ENCODE measurements at places on chromosomes 4 and X.

- no peak for DNase-seq
These were observed 540.9 kb downstream of the GBA3 start for GRCh38 chr4:23233596-23233995.

GRCh38 chr4:99979872-99980271 lies 29.8 kb upstream of the H2AZ1 start:
- DNase-seq: no peak

DNA sequence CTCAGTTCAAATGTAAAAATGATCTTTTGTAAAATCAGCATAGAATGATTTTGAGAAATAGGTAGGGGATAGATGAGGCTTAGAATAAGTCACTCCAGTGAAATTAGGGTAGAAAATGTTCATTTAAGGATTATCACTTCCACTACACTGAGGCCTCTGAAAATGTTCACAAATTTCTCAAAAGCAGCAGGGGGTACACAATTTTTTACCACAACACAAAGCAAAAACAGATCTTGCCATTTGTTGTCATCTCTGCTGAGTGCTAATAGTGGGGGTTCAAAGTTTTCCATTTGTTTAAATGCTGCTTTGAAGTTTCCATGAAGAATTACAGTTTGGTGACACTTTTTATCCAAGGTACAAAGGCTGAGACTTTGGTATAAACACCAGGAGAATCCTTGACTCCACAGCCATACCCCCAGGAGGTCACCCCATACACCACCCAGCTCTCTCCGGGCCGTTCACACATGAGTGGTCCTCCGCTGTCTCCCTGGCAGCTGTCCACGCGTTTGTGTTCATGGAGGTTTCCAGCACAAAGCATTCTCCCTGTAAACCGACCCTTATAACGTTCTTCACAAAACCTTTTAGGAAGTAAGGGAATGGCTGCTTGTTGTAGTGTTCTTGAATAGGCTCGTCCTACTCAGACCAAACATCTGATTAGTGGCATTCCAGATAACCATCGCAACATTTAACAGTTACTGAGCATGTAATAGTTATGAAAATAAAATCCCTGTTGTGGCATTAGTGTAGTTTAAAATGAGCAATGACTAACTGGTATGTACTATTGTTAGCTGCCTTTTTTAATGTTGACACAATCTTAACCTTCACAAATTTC lies 71.0 kb downstream of the PRSS12 start:
- DNase-seq: no peak

DNA sequence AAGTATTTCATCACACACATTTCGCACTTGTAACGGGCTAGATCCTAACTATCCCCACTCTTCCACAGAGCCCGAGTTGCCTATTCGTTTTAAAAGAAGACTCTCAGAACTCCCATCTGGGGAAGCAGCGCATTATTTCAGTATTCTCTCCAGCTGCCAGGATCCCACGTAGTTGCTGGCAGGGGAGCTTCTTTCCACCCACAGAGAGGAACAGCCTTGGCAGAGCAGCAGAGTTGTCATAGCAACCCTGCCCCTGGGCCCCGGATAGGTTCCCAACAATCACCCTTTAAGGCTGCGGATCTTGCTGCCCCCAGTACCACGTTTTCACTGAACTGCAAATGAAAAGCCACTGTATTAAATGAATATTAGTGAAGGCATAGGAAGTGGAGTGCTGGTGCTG lies 106.7 kb downstream of the GPM6A start:
- no peak for DNase-seq

GRCh38 chr4:185811509-185812364 lies at the start of gene SORBS2:
Gene SORBS2 (minus strand): TSS chr4:185812194. CDS start chr4:185690571, 121,623 bp downstream.
- no peak for DNase-seq

DNA sequence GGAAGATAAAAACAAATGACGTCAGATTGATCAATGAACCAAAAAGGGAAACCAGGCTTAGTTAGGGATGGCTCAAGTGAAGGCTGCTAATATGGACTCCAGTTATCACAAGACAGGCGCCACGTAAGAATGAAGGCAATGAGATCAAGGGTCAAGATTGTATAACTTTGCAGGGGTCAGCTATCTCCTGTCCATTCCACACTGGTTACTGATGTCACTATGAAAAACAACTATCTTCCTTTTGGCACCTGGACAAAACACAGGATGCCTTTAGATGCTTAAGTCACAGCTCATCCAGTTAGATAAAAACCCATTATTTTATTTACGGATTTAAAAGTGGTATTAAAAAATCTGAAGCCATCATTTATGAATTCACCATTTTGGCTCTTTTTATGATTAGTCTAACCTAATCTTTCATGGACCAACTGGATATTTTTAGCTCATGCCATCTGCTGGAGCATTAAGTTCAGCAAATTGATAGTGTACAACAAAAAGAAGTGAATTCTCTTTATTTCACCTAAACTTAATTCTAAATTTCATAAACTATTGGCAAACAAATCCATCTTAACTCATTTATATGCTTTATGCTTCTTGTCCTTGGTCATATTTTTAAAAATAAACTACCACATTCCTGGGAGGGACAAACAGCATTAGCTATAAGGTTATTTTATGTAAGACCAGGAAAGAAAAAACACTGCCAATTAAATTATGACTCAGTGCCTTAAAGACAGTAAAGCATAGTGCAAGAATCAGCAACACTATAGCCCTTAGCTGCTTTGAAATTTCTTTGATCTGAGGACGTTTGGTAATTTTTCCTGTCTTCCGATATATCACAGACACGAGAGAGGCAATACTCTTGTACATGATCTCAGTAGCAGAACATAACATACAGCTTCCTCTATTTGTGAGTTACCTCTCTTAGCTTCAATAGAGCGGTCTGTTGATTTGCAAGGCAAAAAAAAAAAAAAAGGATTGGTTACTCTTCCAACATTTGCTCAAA lies 27.0 kb downstream of the DHX15 start:
- DNase-seq: no peak

GRCh38 chr4:26141911-26142638 lies 178.7 kb upstream of the RBPJ start:
- DNase-seq: no peak

GRCh38 chrX:39907964-39908661 lies 189.6 kb downstream of the BCOR start:
- no peak for DNase-seq

DNA sequence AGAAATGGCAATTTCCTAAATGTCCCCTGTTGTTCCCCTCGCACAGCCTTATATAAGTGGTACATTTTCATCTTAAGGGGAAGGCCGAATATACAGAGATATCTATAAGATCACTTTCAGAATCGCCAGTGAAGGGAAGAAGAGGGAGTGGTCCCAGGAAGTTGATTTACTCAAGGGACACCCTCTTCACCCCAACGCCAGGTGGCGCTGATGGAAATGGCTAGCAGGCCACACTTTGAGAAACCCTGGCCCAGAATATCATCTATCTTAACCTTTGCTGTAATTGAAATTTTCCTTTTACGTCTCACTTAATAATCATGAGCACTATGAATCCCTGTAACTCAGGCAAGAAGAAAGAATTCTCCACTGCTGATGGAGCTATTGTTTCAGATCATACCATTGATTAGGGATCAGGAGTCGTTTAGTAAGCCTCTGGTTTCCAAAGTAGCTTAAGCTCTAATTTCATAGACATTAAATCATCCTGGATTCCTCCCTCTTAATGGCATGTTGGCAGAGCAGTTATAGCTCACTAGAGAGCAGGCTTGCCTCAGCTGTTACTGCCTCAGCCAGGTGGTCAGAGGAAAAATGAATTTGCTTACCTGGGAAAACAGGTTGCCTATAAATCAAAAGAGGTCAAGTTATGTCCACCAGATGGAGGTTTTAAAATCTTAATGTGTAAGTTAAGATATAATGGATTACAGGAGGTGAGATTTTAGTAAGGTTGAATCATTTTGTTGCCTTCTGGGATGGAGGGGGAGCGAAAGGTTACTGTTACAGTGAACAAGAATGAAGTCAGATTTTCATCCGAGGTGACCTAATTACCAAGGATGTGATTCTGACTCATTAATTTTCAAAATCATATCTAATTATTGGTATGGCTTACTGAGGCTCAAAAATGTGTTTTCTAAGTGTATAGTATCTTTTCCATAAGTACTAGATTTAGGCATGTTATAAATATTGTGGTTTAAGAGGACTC lies 941.2 kb upstream of the TENM3 start:
- no peak for DNase-seq

- no peak for DNase-seq
These were observed 15.9 kb upstream of the TLR1 start for GRCh38 chr4:38820329-38821061.

DNA sequence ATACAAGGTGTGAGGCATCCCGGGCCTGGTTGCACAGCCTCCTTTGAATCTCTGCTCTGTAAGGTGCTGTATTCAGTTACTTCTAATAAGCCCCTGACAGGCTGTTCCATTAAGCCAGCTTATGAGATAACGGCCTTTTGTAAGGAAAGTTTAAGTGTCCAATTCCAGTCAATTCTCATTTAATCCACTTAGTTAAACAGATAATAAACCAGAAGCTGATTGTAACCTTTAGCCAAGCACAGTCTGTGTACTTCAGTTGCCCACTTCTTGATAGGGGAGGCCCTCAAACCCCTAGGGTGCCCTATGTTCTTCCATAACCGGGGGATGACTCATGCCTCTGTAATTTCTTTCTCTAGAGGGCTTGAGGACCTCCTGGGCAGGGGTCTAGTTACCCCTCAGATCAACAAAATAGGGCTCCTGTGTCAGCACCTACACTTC lies 63.4 kb downstream of the RASL11B start:
- no peak for DNase-seq

DNA sequence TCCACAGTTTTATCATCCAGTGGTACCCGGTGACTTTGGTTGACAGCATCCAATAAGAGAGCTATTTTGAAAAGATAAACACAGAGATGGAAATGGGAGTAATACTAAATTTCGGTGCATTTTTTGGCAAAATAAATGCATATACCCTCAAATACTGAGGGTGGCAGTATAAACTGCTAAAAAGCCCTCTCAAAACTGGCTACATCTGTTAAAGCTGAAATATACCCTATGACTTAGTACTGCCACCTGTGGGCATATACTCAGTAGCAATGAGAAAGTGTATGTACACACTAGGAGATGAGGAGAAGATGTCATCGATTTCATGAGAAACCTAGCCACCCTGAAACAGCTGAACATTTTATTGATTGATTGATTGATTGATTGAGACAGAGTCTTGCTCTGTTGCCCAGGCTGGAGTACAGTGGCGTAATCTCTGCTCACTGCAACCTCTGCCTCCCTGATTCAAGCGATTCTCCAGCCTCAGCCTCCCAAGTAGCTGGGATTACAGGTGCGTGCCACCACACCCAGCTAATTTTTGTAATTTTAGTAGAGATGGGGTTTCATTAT lies 12.2 kb upstream of the TMEM128 start:
- DNase-seq: no peak

DNA sequence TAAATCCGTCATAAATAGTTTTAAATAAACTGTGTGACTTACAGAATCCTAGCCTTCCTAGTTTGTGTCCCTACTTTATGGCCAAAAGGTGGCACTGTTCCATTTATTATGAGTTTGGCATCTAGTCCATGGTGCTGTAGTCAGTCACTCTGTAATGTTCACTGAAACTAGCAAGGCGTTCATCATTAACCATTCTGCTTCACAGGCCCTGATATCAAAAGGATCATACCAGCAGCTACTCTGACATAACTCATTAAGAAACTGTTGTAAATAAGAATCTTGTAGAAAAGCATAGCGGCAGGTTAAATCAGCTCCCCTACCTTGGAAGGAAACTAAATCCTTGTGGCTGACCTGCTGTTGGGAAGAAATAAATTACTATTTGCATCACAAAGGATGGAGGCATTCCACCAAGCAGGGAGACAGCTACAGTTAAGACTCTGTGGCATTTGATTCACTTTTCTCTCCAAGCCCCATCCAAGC lies 919.6 kb upstream of the DIAPH2 start:
- DNase-seq: no peak

- DNase-seq: no peak
These were observed 109.4 kb upstream of the MAP3K15 start for GRCh38 chrX:19624739-19625138.

- DNase-seq: no peak
These were observed 11.7 kb downstream of the UGT2B4 start for GRCh38 chr4:69484011-69484410.

GRCh38 chr4:113633467-113633866 lies 128.1 kb downstream of the CAMK2D start:
- DNase-seq: no peak

DNA sequence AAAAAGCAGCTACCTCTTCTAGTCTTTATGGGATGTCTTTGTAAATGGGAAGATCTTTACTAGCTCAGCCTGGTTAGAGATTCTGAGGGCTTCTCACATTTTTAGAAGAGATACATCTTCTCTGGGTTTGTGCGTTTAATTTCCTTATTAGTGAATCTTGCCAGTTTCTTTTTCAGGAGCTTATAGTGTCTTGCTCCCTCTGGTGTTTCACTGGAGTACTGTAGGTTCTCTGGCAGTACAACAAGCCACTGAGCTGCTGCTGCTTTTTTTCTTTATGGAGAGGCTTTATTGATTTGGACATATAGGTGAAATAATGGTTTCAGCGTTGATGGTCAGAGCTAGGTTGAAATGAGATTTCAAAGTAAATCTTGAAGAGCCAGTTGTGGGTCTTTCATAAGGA lies 82.9 kb downstream of the LAS1L start:
- no peak for DNase-seq

GRCh38 chrX:133994576-133994975 lies 9.2 kb upstream of the GPC3 start:
- DNase-seq: no peak

DNA sequence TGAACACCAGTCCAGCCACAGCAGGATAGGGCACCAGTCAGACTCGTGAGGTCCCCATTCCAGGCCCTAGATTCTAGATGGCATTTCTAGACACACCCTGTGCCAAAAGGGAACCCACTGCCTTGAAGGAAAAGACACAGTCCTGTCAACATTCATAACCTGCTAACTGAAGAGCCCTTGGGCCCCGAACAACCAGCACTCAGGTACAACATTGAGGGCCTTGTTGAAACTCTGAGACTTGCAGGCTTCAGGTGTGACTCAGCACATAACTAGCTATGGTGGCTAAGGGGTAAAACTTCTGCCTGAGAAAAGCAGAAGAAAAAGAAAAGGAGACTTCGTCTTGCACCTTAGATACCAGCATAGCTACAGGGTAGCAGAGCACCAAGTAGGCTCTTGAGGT lies 252.9 kb upstream of the GRID2 start:
- DNase-seq: no peak

All from stimulated activated CD8-positive, alpha-beta memory T cell treated with anti-CD3 and anti-CD28 coated beads, Interleukin-4, amount 100 ng/mL, for 1 hour (primary cell).